ENCODE measurements at places on chromosomes 6 and 20. TPM values are rescaled to one million over a fixed set of nuclear protein-coding genes. Genes with fewer than 3 reads are reported as not detected.

GRCh38 chr6:110266996-110267395 lies 86.8 kb downstream of the CDC40 start:
- no peak for DNase-seq

DNA sequence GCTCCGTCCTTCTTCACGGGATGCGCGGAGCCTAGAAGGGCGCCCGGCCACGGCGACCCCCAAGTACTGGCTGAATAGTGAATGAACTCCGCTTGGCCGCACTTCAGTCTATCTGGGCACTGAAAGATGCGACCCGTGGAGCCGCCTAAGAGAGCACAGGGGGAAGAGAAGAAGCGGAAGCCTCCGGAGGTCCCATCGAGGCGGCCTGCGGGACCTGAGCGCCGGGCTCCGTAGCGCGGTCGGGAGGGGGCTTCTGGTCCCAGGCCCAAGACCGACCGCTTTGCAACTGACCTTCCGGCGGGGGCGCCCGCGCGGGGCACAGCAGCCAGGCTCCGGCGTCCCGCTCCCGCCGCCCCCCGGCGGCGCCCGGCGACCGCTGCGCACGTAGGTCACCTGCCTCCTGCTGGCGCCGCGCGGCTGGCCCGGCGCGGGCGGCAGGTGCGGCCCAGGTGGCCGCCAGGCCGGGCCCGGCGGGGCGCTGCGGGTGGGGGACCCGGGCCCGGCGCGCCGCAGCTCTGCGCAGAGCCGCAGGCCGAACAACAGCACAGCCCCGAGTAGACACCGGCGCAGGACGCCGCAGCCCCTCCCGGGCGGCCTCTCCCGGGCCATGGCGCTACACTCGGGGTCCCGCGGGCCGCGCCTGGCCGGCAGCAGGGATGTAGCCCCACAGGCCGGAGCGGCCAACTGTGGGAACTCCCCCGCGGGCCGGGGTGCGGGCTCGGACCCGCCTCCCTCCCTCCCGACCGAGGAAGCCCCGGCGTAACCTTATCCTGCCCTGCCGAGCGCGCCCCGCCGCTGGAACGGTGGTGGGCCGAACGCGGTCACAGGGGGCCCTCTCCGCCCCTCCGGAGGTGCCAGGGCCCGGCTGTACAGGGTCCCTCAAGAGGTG lies at the start of gene METTL24:
METTL24 (minus strand) TSS at position 686 of the 889 bp plus-strand sequence; CDS start at position 609, 77 bp downstream.
- peak; percentile 50 for DNase-seq

DNA sequence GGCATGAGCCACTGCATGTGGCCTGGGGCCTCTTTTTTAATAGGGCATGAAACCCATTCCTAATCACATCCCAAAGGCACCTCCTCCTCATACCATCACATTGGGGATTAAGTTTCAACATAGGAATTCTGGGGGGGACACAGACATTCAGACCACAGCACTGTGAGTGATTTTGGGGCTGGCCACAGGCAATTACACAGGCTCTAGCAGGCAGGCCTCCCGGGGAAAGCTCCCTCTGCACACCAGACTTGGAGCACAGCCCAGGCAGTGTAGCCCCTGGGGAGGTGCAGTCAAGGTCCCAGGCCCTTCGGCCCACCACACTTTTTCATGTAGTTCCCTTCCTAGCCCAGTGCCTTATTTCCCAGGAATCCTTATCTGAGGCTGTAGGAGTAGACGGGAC lies 5.5 kb downstream of the SFT2D1 start:
- no peak for DNase-seq

The C20orf202 gene
- not detected for total RNA-seq

The KCNK15 gene
- total RNA-seq: 2.9 TPM

The VSTM2L gene
- total RNA-seq: 0.16 TPM

- no peak for DNase-seq
These were observed 125.2 kb downstream of the KIF6 start for GRCh38 chr6:39599973-39600372.

The PKIG gene
- total RNA-seq: 29.5 TPM

DNA sequence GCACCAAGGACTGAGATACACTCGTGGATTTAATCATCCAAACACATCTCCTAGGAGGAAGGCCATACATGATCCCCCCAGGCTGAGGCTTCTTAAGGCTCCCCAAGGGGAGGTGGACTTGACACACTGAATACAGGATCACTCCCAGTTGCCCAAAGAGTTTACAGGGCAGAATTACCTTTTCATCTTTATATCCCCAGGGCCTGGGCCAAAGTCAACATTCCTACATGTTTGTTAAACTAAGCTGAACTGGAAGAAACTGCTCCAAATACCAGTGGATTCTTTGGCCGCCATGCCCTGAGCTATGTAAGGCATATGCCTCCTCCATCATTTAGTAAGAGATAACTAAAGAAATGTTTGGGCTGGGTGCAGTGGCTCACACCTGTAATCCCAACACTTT lies 22.2 kb upstream of the SERPINB1 start:
- peak; percentile 62 for DNase-seq

DNA sequence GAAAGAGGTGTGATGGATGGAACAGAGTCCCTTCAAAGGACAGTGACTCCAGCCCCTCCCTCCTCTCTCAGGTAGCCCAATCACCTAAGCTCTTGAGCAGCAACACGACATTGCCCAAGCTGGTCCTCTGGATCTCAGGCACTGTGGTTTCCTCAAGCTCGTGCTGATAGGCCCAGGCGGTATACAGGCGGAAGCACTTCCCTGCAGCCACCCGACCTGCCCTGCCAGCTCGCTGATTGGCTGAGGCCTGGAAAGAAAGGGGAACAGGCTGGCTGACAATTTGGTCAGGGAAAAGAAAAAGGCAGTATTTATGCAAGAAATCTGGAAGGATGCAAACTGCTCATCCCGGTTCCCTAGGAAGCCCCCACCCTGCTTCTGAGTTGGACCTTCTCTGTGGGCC lies 9.6 kb downstream of the C6orf136 start:
- no peak for DNase-seq

DNA sequence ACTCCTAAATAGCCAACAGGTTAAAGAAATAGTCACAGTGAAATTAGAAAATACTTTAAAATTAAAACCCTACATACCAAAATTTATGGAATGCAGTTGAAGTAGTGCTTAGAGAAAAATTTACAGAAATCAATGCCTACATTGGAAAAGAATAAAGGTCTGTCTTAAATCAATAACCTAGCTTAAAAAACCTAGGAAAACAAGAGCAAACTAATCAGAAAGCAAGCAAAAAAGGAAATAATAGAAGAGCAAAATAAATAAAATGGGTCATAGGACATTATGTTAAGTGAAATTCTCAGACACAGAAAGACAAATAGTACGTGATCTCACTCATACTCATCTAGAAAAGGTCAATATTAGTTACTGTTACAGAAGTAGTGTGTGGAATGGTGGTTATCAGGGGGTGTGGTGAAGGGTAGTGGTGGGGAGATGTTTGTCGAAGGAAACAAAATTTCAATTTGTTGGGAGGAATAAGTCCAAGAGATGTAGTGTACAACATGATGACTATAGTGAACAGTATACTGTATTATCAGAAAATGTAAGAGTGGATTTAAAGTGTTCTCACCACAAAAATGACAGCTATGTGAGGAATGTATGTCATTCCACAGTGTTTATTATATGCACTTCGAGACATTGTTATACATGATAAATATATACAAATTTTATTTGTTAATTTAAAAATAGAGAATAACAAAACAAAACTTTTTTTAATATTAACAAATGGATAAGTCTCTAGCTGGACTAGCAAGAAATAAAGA lies 423.6 kb downstream of the CDH26 start:
- DNase-seq: no peak

The BHLHE23 gene
- 0.49 TPM for total RNA-seq

The SIM1 gene
- not detected for total RNA-seq

GRCh38 chr20:57594092-57594951 lies 25.9 kb downstream of the ZBP1 start:
- no peak for DNase-seq

GRCh38 chr6:47749757-47750156 lies 32.1 kb upstream of the OPN5 start:
- no peak for DNase-seq

- peak; percentile 88 for DNase-seq
These were observed 4.8 kb downstream of the SALL4 start for GRCh38 chr20:51797357-51798025.

- DNase-seq: no peak
These were observed 51.9 kb upstream of the PDE10A start for GRCh38 chr6:165714907-165715306.

DNA sequence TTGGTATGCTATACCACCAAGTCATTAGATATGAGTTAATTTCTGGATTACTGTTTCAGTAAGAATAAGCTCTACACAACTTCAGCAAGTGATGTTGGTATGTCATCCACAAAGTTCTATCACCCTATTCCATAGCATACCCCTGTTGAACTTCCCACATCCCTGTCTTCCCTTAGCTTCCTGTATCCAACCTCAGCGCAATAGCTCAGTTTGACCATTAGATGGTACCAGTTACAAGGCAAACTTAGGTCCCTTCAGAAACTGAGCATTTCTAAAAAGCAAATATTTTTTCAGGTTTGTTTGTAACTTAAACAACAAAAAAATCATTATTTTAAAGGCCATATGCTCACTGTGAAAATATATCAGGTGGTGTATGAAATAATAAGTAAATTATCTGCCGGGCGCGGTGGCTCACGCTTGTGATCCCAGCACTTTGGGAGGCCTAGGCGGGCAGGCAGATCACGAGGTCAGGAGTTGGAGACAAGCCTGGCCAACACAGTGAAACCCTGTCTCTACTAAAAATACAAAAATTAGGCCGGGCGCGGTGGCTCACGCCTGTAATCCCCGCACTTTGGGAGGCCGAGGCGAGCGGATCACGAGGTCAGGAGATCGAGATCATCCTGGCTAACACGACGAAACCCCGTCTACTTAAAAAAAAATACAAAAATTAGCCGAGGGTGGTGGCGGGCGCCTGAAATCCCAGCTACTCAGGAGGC lies 8.8 kb upstream of the MOG start:
- peak; percentile 11 for DNase-seq

The RBM24 gene
- not detected for total RNA-seq

DNA sequence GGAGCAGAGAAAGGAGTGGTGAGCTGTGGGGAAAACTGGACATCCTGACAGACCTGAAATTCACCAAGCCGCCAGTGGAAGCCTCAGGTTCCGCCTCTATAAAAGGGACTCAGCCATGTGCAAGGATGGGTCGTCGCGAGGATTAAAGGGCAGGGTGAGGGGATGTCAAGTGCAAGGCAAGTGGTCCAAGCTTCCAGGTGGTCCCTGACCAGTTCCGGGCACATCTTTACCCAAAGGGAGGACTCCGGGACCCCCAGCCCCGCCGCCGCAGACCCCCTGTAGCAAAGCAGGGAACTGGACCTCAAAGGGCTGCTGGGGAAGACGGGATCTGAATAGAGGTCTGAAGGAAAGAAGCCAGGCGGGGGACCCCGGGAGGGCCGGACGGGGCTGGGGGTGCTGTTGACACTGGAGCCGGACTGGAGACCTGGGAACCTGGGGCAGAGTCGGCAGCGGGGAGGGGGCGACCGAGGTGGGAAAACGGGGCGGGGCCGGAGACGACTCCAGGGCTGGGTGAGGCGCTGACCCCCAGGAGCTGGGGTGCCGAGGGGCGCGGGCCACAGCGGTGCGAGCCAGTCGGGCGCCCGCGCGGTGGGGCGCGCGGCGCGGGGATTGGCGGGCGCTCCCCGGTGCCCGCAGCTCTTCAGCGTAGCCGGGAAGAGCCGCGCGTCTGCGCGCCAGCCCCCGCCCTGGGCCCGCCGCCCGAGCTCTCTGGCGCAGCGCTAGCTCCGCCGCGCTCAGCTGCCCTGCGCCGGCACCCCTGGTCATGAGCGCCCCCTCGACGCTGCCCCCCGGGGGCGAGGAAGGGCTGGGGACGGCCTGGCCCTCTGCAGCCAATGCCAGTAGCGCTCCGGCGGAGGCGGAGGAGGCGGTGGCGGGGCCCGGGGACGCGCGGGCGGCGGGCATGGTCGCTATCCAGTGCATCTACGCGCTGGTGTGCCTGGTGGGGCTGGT lies at the start of gene SSTR4:
SSTR4 (plus strand) TSS at position 592 of the 951 bp plus-strand sequence; CDS start at position 764, 172 bp downstream.
- DNase-seq: no peak

DNA sequence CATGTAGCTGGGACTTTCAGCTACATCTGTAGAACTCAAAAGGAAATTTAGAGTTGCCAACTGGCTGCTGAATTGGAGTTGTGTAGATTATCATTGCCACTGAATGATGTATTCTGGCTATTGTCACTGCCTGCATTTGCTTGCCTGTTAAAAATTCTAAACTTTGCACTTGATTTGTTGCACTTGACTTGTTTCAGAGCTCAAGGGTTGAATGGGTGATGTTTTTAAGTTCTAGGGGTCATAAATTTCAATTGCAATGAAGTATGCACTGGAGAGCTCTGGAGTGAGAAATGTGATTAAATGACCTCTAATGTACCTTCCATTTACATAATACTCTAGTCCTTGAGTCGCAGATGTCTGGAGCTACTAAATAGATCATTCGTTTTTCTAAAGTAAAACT lies 102.4 kb downstream of the TNFRSF21 start:
- DNase-seq: no peak

The MCM3 gene
- 151 TPM for total RNA-seq

DNA sequence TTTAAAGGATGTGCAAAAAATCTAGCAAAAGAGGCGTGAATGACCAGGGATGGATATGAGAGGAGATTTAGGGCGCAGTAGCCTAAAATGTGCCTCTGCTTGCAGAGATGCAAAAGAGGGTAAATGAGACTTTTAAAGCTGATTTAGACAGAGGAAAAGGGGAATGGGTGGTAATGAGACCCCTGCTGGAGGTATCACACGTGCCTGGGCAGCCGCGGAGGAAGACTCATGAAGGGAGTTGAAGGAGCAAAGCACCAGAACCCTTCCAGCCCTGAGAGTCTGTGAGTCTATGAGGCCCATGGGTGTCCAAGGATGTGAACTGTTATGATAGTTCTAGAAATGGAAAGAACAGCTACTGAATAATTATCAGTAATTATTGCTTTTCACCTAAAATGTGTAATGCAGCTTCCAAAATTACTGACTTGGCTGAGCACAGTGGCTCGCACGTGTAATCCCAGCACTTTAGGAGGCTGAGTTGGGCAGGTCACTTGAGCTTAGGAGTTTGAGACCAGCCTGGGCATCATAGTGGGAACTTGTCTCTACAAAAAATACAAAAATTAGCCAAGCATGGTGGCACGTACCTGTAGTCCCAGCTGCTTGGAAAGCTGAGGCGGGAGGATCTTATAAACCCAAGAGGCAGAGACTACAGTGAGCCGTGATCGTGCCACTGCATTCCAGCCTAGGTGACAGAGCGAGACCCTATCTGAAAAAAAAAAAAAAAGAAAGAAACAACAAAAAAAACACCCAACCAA lies 38.2 kb upstream of the TIAM2 start:
- no peak for DNase-seq

The HTR1E gene
- total RNA-seq: not detected

DNA sequence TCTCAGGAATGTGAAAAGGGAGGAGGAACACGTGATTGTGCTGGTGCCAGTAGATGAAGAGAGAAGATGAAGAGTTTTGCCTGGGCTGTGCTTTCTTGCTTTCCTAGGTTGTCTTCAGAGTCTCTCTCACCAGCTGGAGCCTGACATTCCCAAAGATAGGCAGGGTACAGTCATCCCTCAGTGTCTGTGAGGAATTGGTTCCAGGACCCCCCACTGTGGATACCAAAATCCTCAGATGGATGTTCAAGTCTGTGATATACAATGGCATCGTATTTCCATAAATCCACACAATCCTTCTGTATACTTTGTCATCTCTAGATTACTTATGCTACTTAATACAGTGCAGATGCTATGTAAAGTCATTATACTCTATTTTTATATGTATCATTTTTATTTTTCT lies 113.5 kb downstream of the SAMD5 start:
- no peak for DNase-seq

All from Caco-2 (cell line).